ENCODE measurements at places on chromosomes 12 and 14.
A peak's percentile ranks its signal among the peaks of the same experiment; 100 is the strongest.

GRCh38 chr12:95224202-95225170 is 6.9 kb downstream of the VEZT start:
- DNase-seq: no peak

DNA sequence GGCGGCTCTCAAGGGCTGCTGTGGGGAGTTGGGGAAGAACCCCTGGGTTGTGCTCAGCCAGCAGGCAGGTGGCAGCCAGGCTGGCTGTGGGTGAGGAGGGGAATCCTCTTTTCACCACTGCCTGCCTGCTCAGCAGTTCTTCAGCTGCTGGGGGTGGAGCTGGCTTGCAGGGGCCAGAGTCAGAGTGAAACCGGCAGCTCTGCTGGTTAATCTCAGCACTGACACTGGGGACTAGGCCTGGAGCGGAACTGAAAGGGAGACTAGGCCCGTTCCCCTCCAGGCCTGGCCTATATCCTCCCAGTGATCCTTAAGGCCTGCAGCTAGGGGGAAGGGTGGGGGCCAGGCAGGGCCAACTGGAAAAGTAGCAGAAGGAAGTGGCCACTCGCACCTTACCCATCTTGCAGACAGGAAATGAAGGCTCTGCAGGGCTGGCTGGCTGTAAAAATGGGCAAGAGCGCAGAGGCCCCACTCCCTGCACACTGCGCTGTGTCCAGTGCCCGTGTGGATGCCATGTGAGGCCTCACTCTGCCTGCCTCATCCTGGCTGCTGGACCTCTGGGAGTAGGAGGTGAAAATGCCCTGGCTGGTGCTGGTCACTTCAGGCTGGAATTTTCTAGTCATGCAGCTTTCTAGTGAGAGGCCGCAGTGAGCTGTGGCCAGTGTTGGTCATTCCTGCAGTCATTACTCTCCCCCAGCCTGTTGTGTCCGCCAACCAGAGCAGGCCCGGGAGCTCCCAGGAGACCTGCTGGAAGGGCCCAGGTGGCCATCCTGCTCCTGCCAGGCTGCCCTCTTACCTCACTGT is 39.4 kb downstream of the SH2B3 start:
- DNase-seq: no peak

DNA sequence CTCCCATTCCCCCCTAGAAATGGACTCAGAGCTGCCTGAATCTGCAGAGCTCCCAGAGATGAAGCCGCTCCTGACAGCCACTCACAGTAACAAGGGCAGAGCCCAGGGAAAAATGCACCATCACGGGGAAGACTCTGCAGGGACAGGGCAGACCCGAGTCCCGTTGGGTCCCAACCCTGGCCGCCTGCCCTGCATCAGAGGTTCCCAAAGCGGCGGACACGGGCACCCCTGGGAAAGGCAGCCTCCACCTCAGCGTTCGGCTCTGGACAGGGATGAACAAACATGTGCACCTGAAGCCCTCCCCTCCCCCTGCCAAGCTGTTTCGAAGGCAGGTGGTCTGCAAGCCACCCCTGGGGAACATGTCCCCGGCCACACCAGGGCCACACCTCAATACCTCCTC is 320.4 kb downstream of the ADGRD1 start:
- no peak for DNase-seq

GRCh38 chr12:19779395-19780056 is 340.2 kb downstream of the AEBP2 start:
- DNase-seq: no peak

- DNase-seq: no peak
These were observed 117.1 kb upstream of the NCOR2 start for GRCh38 chr12:124684496-124684895.

GRCh38 chr12:152440-152839 is 61.5 kb downstream of the SLC6A12 start:
- DNase-seq: no peak

DNA sequence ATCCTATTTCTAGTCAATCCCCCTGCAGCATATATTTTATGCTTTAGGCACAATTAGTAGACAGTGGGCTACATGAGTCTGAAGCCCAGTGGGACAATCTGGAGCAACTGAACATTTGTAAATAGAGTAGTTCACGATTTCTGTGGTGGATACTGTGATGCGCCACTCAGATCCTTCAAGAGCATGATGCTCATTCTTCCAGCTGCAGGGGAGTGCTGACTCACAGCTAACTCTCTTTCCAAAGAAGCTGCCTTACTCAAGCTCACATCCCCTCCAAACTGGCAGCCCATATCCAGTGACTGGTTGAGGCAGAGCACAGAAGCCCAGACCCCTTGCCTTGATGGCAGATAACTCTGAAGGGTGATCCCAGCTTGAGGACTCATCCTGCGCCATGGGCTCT is 224.2 kb upstream of the EEA1 start:
- DNase-seq: no peak

- no peak for DNase-seq
These were observed 37.7 kb upstream of the ZNF641 start for GRCh38 chr12:48388460-48388859.

GRCh38 chr12:115213538-115214016 is 529.6 kb upstream of the TBX3 start:
- DNase-seq: no peak

GRCh38 chr12:95790033-95790916 is at the start of gene NTN4:
Gene NTN4, minus strand, starts transcription at chr12:95790764. Its CDS starts 455 bp downstream, at chr12:95790309.
- peak; percentile 48 for DNase-seq

DNA sequence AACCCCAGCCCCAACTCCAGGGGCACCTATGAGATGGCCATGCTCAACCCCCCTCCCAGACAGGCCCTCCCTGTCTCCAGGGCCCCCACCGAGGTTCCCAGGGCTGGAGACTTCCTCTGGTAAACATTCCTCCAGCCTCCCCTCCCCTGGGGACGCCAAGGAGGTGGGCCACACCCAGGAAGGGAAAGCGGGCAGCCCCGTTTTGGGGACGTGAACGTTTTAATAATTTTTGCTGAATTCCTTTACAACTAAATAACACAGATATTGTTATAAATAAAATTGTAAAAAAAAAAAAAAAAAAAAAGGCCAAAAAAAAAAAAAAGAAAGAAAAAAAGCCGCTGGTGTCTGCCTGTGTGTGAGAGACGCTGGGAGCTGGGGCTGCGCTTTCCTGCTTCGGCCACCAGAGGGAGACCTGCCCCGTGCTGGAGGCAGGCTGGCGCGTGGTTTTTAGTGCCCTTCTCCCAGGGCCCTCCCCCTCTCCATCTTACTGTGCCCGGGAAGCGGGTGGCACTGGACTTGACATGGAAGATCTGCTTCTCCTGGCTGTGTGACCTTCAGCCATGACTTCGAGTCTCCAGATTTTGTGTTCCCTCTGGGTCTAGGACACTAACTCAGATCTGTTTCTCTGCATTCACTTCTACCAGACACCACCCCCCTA is 3.4 kb upstream of the NXPH4 start:
- peak; percentile 94 for DNase-seq

GRCh38 chr14:101839236-101839635 is 77.7 kb downstream of the PPP2R5C start:
- DNase-seq: no peak

- DNase-seq: no peak
These were observed 7.6 kb downstream of the PNP start for GRCh38 chr14:20476776-20477175.

DNA sequence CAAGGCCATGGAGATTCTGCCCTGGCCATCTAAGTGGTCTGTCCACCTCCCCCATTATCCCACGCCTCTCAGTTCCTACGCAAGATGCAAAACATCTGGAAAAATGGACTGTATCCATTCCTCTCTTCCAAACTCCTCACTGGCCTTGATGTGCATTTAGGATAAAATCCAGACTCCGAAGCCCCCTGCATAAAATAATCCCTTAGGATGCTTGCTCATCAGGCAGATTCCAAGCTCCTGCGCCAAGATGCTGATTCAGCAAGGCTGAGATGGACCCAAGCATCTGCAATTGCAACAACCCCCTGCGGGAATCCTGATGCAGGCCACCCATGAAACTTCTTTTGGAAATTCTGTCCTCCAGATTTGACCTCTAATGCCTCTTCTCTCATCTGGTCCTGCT is 81.6 kb downstream of the SPRING1 start:
- DNase-seq: no peak

GRCh38 chr14:105503935-105504692 is 13.1 kb downstream of the TEDC1 start:
- DNase-seq: no peak

DNA sequence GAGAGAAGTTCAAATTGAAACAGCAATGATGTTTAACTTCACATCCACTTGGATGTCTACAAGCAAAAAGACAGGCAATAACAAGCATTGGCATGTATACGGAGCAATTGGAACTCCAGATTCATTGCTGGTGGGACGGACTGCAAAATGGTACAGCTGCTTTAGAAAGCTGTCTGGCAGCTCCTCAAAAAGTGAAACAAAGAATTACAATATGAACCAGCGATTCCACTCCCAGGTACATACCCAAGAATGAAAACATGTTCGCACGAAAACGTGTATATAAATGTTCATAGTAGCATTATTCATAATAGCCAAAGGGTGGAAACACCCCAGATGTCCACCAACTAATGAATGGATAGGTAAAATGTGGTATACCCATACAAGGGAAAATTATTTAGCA is 125.7 kb downstream of the HMGA2 start:
- no peak for DNase-seq

DNA sequence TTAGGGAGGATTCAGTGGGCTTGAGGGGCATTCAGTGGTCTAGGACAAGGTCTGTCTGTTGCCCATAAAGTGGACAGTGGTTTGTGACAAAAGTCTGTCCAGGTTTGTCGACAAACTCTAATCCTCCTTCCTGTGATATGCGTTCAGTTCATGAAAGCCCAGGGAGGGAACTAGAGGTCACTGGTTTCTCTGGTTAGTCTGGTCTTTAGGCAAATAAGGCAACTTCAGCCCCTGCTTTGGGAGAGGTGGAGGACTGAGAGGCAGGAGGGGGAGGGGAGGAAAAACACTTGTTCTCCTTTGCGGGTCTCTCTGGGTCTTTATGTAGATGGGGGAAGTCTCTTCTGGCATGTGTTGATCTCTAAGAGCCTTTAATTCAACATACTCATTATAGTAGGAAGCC is 235.1 kb upstream of the PWP1 start:
- no peak for DNase-seq

- DNase-seq: no peak
These were observed 88.3 kb upstream of the MED13L start for GRCh38 chr12:116365606-116366455.

DNA sequence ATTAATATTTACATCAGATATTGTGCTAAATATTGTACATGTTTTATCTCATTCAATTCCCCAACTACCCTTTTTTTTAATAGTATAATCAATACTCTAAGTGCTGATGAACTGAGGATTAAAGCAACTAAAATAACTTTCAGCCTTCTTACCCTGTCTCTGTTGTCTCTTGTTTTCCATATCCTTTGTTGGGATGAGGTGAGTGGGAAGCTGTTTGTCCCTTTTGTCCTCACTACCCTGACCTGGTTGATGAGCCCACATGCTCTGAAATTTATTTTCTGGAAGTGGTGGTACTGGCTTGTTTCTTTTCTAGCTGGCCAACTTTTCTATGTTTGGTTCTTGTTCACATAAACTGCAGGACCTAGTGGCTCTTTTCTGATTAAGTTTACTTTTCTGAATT is 9.6 kb upstream of the ART4 start:
- no peak for DNase-seq

- DNase-seq: no peak
These were observed 109.0 kb upstream of the ATP2B1 start for GRCh38 chr12:89817501-89818226.

DNA sequence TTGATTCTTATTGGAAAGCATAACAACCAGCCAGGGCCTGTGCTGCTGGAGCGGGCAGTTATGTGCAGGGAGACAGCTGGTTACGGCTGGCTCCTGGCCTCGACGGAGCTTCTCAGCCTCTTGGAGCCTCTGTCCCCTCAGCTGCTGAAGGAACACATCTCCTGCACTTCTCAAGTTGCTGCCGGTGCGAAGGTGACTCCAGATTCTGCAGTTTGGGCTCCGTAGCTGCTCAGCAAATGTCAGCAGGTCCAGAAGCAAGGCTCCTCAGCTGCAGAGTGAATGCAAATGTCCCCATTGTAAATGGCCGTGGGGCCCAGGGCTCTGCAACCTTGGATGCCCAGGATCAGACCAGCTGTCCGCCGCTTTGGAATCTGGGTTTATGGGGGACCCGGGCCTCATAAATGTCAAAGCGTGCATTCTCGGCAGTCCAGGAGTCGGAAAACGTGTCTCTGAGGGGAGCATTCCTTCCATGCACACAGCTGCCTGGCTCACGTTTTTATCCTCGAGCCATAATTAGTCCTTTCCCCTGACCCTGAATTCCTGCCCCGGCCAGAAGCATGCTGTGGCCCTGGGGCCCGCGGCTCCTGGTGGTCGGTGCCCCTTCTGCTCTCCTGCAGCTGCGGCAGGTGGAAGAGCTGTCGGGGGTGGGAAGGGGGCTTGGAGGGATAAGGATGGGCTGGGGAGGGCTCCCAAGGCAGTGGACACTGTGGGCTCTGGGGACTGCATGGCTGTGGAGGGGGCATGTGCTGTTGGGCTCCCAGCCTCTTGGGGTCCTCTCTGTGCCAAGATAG is 106.0 kb downstream of the KIF26A start:
- DNase-seq: no peak

DNA sequence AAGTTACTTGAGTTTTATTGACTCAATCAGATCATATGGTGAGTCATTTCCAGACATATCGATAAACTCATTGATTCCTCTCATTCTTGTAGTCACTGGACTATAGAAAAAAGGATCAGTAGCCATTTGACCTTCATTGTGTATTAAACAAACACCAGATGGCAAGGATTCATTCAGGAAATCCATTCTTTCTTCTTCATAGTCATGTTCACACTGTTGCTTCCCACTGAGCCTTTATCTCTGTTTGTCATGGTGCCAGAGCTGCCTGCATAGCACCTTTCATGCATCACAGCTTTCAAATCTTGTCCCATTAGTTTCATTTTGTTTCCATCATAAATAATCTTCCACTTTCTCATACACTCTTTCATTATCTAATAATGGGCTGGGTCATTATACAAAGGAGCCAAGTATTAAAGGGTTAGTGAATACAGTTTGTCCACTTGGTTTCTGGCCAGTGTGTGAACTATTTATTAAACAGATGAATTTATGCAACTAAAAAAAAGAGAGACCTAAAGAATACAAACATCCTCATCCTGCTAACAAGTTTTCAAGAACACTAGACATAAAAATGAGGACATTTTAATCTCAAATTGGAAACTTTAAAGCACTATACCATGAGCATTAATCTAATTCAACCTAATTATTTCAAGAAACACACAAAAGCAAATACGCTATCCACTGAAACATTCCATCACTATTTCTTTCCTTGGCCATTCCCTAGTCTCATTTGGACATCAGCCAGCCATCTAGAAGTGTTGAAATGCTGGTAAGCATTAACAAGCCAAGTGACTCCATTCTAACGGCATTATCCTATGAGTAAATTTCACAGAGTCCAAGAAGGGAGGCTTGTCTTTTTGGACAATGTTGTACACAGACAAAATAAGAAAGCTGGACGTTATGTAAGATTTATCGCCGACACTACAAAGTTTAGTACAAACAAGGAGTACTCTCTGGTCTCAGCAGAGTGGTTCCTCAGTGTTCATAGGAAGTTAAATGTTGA is 476.5 kb downstream of the FOXG1 start:
- no peak for DNase-seq
